ENCODE measurements at places on chromosomes 11 and 22.

DNA sequence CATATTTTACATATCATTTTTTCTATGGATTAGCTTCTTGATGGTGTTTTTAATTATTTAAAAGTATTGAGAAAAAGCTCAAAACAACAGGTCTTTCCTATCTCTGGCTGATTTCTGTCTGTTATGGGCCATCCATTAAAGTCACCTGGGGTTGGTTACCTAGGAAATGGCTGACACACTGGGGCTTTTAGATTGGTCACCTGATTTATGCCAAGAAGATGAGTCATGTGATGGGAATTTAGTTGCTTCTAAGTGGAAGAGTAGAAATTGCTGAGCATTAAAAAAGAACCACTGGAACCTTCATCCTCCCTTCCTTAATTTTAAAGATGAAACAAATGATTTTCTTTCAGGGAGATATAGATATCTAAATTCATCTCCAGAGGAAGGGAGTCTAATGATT lies 48.8 kb upstream of the LARGE1 start:
- DNase-seq: no peak

DNA sequence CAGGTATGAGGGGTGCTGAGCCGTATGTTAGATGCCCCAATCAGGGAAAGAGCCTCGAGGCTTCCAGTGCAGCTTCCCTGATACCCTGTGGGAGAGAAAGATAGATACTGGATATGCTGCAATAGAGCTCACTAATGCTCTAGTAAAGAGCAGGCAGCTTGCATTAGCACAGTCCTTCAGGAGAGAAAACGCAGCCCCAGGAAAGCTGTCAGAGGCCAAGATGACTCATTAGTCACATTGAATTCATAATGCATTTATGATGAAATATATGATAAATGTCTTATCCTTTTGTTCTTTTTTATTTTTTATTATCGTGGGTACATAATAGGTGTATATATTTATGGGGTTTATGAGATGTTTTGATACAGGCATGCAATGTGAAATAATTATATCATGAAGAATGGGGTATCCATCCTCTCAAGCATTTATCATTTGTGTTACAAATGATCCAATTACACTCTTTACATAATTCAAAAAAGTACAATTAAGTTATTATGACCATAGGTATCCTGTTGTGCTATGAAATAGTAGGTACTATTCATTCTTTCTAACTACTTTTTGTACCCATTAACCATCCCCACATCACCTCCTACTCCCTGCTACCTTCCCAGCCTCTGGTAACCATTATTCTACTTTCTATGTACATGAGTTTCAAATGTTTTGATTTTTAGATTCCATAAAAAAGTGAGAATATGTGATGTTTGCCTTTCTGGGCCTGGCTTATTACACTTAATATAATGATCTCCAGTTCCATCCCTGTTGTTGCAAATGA lies 94.5 kb upstream of the TOP3B start:
- DNase-seq: no peak

DNA sequence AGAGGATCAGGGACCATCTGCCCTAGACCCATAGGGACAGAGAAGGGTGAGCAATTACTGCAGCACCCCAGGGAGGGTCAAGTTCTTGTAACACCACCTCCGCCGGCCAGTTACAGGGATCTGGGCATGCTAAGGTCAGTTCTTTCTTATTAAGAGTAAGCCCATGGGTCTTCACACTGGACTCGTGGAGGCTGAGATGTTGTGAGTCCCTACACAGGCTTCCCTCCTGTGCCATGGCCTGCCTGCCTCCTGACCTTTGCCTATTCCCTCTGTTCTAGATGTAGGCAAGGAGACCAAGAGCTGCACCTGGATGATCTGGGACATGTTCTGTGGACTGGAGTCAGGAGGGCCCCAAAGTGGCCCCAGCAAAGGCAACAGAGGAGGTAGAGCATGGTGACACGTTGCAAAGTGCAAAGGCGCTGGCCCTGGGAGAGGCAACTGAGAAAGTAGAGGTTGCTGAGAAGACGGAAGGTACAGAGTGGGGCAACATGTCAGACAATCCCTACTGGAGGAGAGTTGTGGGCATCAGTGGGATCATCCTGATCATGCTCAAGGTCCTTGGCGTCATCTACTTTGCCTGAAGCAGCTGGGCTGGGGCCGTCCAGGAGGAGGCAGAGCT lies 16.3 kb upstream of the GNAZ start:
- no peak for DNase-seq

DNA sequence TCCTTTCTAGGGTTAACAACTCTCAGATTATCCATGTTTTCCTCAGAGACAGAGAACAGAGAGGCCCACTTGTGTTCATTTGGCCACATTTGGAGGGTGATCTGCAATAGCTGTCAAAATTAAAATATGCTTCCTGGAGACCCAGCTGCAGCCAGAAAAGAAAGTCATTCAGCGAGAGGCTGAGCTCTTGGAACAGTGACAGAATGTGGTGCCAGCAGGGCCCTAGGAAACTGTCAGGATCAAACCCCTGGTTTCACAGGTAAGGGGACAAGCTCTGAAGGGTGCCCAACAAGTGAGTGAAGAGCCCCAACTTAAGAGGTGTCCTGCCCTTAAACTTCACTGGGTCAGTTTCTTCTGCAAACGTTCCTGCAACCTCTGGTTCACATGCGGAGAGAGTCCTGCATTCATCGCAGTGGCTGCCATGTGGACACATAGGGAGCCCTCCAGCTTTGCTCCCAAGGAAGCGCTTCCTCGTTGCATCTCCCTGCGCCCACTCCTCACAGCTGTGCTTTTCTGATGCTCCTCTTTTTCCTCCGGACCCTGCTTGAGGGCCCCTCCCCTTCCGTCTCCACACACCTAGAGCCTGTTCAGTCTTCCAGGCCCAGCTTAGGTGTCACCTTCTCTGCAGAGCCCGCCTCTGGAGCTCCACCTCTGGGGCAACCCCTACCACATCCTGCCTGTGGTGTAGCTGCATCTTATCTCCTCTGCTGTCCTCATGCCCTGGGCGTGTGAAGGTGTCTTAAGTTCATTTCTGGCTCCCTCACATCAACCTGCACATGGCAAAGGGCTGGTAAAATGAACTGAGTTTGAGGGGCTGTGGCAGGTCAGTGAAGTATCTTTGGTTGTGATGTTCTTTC lies 3.9 kb downstream of the UCP3 start:
- DNase-seq: peak; percentile 57

DNA sequence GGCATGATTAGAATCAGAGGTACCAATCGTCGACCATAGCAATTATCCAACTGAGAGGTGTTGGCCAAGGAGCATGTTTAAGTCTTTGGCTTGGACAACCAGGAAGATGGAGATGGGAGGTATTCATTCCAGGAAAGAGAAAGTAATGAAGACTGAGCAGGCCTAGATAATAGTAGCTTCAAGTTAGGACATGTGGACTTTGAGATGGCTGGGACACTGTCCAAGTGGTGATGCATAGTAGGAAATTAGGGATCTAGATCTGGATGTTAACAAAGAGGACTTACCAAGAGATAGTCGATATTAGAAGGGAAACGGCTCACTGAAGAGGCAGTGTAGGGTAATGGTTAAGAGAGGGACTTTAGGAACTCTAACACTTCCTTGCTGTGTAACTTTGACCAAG lies 266.7 kb downstream of the FAM76B start:
- DNase-seq: no peak

DNA sequence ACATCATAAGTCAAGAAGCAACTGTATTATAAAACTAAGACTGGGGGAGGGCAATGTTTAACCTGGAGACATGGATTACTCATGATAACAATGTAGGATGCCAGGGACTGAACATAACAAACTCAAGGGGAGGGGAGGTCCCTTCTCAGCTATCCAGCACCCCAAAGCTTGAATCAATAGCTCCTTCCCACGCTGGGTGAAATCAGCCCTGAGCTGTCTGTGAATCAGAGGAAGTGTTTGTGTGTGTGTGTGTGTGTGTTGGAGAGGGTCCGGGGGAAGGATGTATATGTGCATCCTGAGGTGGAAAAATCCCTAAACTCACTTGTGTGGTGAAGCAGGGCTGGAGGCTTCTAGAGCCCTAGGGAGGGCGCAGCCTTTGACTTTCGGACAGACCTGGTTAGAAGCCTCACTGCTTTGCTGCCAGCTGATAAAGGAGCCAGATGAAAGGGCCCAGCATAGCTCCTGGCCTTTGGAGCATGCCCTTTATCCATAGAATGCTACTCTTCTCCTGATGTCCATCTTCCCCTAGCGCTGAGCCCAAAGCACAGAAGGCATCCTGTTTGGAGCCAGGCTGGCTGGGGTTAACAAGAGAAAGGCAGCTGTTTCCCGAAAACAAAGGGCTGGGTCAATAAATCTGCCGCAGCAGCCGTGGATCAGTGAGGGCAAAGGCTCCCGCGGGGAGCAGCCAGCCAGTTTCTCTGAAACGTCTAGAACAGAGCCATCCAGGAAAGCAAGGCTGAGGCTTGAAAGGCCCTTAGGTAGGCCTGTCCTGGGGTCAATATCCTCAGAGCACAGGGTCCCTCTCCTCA lies 35.8 kb downstream of the TNKS1BP1 start:
- DNase-seq: no peak

- no peak for DNase-seq
Measured at GRCh38 chr11:87180742-87181141, 143.0 kb downstream of the TMEM135 start.

GRCh38 chr11:117936973-117937372 lies 7.8 kb upstream of the TMPRSS13 start:
- no peak for DNase-seq

- DNase-seq: no peak
Measured at GRCh38 chr11:113177671-113178070, 136.7 kb upstream of the TTC12 start.

GRCh38 chr11:27930946-27931345 lies 177.0 kb downstream of the KIF18A start:
- no peak for DNase-seq

DNA sequence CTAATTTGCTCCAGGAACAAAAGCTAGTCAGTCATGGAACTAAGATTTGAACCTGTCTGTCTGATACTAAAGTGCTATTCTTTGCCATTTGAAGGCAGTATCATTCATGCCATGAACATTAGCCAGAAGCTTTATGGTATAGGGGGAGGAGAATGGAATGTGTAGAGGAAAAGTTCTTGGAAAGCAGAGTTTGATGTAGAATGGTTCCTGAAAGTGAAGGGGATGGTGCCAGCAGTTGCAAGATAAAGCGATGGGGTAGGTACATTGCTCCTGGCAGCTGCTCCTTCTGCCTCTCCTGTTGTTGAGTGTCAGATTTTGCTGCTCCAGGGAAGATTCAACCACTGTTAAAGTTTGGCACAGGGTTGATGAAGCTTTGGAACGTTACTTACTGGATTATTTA lies 53.4 kb downstream of the ARHGAP42 start:
- DNase-seq: no peak

GRCh38 chr11:19187114-19187832 lies 14.5 kb downstream of the CSRP3 start:
- DNase-seq: no peak

DNA sequence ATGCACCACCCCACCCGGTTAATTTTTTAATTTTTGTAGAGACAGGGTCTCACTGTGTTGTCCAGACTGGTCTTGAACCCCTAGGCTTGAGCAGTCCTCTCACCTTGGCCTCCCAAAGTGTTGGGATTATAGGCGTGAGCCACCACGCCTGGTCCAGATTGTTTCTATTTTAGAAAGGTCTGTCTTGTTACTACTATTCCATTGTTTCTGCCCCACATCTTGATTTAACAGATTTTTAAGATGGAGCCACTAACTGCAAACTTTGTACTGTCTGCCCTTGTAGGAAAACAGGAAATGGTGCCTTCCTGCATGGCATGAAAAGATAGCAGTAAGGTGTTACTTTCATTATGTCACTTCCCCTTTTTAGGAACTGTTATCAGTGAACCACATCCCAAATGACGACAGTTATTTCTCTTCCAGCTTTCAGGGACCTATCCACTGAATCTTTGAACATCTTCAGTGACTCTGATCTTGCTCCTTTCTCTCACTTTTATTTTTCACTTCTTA lies 23.2 kb downstream of the TAF1D start:
- no peak for DNase-seq

GRCh38 chr11:125950696-125951651 lies 5.1 kb downstream of the VSIG10L2 start:
- DNase-seq: no peak

DNA sequence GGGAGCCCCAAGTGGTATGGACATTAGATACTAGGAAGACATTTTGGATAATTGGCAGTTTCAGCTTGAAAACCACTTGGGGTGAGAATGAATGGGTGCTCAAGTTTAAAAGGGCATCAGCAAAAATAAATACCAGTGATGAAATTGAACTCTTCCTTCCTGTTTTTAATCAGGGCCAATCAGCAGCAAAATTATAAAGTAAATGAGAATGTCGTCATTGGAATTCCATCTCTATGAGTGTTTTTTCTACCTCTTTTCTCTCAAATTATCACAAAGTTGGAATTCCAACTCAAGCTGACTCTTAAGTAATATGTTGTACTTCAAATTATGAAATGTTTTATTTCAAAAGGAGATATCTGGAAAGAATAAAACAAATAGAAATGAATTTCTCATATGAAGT lies 730.6 kb downstream of the METTL15 start:
- DNase-seq: no peak

DNA sequence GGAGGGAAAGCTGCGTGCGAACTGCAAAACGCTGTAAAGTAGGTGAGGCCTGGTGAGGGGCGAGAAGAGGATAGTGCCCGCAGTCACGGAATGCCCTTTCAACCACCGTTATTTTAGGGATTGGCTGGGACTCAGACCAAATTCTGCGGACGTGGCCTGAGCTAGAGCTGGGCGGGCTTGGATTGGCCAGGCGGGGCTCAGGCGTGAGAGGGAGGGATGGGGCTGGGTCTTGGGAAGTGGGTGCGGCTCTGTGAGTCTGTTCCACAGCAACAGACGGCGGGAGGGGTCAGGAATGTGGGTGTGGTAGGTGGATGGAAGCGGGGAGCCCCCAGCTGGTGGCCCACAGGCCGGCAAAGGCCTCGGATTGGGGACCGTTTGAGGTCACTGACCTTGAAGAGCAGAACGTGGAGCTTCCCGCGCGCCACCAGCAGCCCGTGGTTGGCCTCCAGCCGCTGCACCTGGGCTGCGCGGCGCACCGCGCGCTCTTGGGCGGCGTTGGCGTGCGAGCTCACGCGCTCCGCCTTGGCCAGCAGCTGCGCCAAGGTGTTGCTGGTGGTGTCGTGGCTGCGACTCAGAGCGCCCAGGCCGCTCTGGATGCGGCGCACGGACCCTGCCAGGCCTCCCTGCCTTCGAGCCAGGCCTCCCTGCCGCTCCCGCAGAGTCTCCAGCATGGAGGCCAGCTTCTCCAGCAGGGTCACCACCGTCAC lies 444 bp downstream of the CAVIN3 start:
- no peak for DNase-seq

- peak; percentile 46 for DNase-seq
Measured at GRCh38 chr22:30564045-30564760, 10.3 kb downstream of the GAL3ST1 start.

- no peak for DNase-seq
Measured at GRCh38 chr11:104476454-104476853, 312.5 kb upstream of the PDGFD start.

Measured in hematopoietic multipotent progenitor cell treated with erythropoietin and hydrocortisone succinate and interleukin-3 and kit ligand, for 15 days (in vitro differentiated cells).